Cardiac septum (tissue), 1 donor: ENCODE measurements at places on chromosomes 4 and X. TPM values are rescaled to one million over a fixed set of nuclear protein-coding genes. Genes with fewer than 3 reads are reported as not detected.

The SOX3 gene
- not detected for total RNA-seq

The SATL1 gene
- 0.16 TPM for total RNA-seq

The TCP11X2 gene
- not detected for total RNA-seq

DNA sequence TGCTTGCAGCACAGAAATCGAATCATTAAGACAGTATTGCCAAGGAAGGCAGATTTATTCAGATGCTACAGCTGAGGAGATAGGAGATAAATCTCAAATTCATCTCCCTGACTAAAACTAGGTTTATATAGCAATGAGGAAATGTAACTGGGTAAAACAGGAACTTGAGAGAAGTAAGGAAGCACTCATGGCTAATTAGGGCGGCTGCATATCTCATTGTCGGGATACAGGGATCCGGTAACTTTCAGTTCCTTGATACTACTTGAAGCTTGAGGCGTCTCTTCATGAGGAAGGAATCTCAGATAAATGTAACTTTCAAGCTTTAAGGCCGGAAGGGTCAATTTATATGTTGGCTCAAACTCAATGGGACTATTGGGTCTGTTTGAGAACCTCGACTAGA is 129.2 kb upstream of the WDR1 start:
- no peak for DNase-seq

DNA sequence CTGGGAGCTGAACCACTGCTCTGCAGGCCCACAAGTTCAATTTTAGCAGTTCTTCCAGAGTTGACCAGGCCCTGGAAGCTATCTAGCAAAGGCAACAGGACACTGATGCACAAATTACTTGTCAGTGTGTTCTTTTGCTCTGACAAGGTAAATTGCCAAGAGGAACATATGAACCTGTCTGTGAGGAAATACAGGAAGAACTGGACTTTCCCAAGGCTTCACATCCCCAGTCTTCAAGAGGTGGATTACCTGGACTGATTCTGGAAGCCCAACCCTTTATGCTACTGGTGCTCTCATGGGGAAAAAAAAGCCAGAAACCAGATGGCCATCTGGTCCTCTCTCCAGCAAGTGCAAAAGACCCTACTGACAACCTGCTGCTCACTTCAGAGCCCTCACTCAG is 1.9 kb upstream of the TMEM185A start:
- no peak for DNase-seq

GRCh38 chr4:6566391-6567190 is 8.4 kb upstream of the MAN2B2 start:
- DNase-seq = no peak
